Fibroblast of skin of back (primary cell): ENCODE measurements at places on chromosomes 7 and 10.

DNA sequence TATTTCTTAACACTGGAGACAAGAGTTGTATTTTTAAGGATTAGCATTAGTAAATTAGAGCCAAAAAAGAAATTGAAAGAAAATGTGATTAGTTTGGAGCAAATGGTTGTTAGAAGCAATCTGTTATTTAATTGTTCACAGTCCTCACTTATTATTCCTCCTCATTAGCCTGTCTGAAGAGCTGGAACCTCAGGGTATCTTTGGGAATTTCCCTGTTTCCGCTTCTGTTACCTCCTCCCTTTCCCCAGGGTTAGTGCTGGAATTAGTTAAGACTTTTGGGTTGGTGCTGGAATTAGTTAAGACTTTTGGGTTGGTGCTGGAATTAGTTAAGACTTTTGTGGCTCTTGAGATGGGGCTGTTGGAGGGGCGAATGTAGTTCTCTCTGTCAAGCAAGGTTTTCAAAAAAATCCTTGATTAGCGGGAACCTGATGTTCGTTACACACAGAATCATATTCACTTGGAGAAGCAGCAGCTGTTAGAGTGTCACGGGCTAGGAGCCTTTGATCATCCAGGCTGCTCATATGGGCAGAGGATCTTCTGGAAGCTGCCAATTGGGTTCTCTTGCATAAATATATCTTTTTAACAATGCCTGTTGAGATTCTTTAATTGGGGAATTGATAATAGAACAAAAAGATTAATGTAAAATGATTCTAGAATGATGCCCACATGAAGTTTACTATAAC, 251.0 kb upstream of the NPSR1 start:
- no peak for DNase-seq

DNA sequence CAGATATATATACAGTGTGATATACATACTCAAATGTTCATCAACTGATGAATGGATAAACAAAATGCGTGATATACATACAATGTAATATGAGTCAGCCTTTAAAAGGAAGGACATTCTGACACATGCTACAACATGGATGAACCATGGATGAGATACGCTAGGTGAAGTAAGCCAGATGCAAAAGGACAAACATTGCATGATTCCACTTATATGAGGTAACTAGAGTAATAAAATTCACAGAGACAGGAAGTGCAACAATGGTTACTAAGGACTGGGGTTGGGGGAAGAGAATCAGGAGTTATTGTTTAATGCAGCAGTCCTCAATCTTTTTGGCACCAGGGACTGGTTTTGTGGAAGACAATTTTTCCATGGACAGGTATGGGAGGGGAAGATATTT, 47.3 kb upstream of the PIK3AP1 start:
- peak; percentile 3 for DNase-seq

DNA sequence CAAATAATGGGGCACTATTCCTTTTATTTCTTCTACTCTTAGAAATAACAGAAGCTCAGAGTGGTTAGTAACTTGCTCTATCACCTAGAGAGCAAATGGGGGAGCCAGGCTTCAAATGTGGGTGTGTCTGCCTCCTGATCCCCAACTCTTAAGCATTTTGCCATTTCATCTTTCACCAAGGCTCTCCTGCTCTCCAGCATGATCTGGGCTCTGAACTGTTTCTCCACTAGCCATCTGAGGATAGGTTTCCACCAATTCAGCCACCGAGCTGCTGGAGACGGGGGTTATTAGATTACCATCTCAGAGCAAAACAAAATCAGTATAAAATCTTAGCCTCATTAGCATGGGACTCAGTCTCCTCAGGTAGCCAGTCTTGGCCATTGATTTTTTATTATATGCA, 20.2 kb upstream of the VAX1 start:
- no peak for DNase-seq

GRCh38 chr10:117647306-117647705, 104.8 kb downstream of the EMX2 start:
- DNase-seq = peak; percentile 35

GRCh38 chr10:23358357-23358756, 13.8 kb upstream of the C10orf67 start:
- DNase-seq = no peak

DNA sequence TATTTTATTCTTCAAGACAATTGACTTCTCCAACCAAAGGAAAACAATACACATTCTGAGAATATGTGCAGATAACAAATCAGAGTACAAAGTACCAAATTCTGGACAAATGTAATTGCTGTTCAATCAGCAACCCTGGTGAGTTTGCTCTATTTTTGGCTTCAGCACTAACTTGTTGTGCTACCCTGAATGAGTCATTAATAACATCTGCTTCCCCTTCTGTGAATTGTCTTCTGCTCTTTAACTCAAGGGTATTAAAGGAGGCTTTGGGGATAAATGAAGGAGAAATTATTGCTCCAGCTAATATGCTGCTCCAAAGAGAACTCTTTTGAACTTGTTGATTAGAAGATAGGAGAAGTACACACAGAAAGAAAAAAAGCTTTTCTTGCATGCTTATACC, 459.3 kb downstream of the HTR7 start:
- DNase-seq = no peak

DNA sequence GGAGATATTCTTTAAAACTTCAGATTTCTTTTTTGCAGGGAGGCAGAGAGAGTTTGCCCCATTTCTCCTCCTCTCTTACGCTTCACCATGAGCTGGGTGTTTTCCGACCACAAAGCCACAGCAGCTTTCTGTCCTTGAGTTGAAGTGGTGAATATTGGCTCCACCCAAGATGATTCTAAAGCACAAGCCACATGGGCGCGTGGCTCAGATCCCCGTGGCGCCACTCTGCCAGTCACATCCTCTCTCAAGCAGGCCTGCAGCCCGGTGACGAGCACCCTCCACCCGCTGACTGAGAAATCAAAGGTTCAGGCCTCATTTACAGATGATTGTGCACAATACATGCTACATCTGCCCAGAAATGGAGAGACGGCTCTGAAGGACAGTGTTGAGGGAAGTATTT, 27.6 kb upstream of the RNF32 start:
- no peak for DNase-seq

DNA sequence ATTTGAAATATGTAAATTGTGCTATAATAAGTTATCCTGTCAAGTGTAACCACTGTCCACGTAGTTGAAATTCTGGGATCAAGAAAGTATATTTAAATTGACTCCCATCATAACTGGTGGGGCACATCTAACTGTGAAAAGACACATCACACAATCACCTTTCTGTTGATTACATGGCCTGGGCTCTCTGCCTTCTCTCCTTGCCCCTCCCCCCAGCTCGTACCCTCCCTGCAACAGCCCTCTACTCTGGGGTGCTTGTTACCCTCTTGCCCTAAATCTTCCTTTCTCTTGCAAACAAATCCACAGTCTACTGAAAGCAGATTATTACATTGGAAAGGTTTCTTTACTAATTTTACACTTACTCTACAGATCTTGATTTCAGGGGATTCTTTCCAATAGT, 56.3 kb downstream of the CCDC186 start:
- DNase-seq = no peak

DNA sequence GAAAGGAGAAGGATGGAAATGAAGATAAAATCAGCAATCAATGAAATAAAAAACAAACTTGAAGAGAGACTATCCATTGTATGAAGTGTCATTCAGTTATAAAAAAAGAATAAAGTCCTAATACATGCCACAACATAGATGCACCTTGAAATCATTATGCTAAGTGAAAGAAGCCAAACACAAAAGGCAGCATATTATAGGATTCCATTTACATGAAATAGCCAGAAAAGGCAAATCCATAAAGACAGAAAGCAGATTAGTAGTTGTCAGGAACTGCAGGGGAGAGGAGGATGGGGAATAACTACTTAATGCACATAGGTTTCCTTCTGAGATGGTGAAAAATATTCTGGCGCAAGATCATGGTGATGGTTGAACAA, 6.6 kb upstream of the PON1 start:
- DNase-seq = no peak

DNA sequence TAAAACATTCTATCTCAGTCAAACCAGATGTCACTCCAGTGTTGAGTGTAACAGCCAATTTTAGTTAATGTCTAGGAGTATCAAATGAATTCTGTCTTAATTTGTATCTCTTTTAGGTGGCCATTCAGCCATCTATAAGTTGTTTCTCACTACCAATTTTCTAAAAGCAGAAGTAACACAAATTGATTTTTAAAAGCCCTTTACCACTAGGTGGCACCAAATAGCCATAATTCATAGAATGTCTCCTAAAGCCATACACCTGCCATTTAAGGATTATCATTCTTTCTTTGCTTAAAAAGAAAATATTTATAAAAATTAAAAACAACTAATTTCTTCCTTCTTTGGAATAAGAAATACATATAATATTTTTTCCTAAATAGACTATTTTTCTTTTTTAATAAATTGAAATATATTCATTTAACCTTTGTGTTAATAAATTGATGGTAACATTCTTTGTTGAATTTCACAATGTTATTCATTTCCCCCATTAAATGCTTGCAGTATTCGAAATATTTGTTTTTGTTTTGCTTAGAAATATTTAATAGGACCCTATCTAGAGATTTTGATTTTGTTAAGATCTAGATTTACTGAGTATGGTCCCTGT, 107.8 kb upstream of the PPP1R3A start:
- peak; percentile 66 for DNase-seq

GRCh38 chr7:1673581-1674118, 3.6 kb downstream of the ELFN1 start:
- no peak for DNase-seq

GRCh38 chr7:30852308-30852684, 59.4 kb upstream of the AQP1 start:
- DNase-seq = peak; percentile 73

- DNase-seq = peak; percentile 87
These were observed 264.0 kb downstream of the ARL4A start for GRCh38 chr7:12951397-12951801.

- peak; percentile 83 for DNase-seq
These were observed 92.4 kb downstream of the WNT2 start for GRCh38 chr7:117230276-117231046.

- no peak for DNase-seq
These were observed 20.7 kb downstream of the NEURL1 start for GRCh38 chr10:103514244-103514643.

- peak; percentile 33 for DNase-seq
These were observed 143.8 kb upstream of the TMEM106B start for GRCh38 chr7:12067156-12067831.

- no peak for DNase-seq
These were observed 28.4 kb downstream of the RBM20 start for GRCh38 chr10:110672580-110672919.

DNA sequence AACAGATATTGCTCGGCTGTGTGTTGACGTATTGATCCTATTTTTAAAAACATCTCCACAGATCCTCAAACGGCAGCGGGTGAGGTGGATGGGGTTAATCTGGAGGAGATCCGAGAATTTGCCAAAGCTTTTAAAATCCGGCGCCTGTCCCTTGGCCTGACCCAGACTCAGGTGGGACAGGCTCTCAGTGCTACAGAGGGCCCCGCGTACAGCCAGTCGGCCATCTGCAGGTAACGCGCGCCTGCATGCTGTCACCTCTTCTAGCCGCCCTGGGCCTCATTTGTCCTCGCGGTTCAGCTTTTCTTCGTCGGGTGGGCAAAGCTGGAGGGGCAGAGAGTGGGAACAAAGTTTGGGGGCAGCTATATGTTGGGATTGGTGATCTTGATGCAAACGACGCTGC, 105.7 kb upstream of the YAE1 start:
- no peak for DNase-seq

- no peak for DNase-seq
These were observed 5.7 kb upstream of the TAS2R60 start for GRCh38 chr7:143437578-143437977.

DNA sequence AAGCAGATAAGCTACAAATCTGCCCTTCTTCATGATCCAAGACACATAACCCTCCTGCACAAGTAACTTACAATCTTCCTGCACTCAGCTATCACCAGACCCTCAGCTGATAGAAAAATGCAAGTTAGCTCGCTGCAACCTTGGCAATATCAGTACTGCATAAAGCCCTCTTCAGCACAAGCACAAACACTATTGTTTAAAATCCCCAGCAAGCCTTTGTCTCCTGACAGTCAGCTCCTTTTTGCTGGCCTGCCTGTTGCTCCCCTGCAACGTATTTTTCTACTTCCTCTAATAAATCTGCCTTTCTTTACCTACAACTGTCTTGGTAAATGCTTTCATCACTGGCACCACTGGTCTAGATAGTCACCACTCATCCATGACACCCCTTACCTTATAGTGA, 59.8 kb downstream of the BAMBI start:
- no peak for DNase-seq

GRCh38 chr10:28431139-28431538, 101.8 kb upstream of the WAC start:
- no peak for DNase-seq

DNA sequence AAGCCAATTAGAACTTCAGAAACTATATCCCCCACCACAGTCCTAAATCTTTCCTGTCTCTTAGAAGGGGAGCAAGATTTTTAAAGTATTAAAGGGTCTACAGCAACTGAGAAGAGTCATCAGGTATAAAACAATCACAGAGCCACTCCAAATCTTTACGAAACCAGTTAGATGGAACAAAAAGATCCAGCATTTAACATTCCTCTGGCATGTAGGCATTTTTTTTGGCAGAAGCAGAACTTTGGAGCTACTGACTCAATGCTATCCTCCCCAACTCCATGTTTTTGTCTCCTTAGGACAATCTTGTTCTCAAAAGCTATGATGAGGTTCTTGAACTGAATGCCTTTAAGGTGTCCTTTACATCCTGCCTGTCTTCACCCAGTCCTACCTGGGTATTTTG, 333.3 kb downstream of the PRPF18 start:
- DNase-seq = peak; percentile 20

DNA sequence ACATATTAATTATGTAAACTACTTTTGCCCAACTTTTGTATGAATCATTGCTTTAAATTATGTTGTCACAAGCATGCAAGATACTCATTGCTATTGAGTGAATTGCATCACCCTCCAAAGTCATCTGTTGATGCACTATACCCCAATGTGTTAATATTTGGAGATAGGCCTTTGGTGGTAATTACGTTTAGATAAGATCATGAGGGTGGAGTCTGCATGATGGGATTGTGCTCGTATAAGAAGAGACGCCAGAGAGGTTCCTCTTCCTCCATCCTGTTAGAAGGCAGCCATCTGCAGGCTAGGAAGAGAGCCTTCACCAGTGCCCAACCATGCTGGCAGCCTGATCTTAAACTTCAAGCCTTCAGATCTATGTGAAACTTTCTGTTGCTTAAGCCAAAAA, 95.3 kb upstream of the MAGI2 start:
- no peak for DNase-seq
